ENCODE measurements at places on chromosomes 6 and 20.

GRCh38 chr6:130927305-130927704, 100.1 kb downstream of the SMLR1 start:
- no peak for DNase-seq

DNA sequence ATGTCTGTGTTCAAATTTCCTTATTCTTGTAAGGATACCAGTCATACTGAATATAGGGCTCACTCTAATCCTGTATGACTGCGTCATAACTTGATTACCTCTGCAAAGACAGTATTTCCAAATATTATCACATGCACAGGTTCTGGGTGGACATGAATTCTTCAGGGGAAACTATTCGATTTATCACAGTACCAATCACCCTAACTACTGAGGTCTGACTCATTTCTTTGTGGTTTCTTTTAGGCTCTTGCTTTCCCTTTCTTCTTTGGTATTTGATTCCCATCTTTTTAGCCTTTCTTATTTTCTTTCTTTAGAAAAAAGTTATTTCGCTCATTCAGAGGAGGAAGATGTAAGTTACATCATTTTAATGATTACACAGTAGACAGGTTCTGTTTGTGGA, 40.3 kb upstream of the TBX18 start:
- no peak for DNase-seq

DNA sequence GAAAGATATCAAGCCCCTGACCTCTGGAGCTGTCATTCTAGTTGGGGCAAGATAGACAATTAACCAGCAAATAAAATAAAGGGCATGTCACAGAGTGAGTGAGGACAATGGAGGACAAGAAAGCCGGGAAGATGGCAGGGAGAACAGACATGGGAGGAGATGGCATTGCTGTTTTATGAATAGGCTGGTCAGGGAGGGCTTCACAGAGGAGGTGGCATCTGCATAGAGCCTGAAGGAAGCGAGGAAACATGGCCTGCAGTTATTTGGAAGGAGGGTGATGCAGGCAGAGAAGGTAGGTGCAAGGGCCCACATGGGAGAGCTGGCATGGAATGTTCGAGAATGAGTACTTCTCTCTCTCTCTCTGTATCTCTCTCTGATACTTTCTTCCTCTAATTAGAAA, 63.7 kb downstream of the EFCAB8 start:
- no peak for DNase-seq

DNA sequence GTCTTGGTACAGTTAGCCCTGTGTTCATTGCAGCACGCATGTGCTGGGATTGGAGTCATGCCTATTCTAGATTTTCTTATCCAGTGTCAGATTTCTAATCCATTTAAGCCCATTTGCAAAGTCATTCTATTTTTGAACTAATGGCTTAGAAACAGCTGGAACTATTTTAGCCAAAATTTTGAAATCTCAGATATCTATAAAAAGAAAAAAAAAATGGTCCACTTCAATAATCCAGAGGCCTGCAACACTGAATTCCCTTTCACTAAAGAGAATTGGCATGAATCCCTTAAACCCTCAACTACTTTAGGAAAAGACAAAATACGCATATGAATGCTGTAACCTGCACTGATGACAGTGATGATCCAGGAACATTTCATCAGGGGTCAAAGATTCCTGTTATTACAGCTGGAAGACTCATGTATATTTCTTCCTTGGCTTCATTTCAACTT, 1.5 kb downstream of the COL21A1 start:
- no peak for DNase-seq

GRCh38 chr20:60962367-60963045, 289.6 kb upstream of the CDH4 start:
- no peak for DNase-seq

GRCh38 chr20:47816487-47817451, 31.5 kb upstream of the SULF2 start:
- DNase-seq, result no peak

DNA sequence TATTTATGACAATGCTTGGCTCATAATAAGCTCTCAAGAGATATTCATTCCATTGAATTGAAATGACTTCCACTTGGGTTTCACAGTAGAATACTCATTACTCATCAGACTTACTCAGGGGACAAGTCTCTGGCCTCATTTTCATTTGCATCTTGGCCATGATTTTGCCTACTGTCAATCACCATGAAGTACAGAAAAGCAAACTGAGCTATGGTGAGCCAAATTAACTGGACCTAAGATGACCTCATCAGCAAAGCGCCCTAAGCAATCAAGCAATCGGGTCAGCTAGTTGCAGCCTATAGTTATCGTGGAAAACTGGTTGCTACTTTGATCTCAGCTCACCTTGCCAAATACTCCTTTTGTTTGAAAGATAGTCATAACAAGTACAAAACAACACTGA, 494.7 kb upstream of the SLC35B3 start:
- no peak for DNase-seq

GRCh38 chr6:35804996-35805736, at the start of gene LHFPL5:
LHFPL5 (plus strand) TSS chr6:35805352; CDS start chr6:35805671, 319 bp downstream.
- no peak for DNase-seq

GRCh38 chr20:18331694-18332093, 43.4 kb downstream of the ZNF133 start:
- no peak for DNase-seq

GRCh38 chr6:131061041-131061750, 1.8 kb downstream of the EPB41L2 start:
- no peak for DNase-seq

DNA sequence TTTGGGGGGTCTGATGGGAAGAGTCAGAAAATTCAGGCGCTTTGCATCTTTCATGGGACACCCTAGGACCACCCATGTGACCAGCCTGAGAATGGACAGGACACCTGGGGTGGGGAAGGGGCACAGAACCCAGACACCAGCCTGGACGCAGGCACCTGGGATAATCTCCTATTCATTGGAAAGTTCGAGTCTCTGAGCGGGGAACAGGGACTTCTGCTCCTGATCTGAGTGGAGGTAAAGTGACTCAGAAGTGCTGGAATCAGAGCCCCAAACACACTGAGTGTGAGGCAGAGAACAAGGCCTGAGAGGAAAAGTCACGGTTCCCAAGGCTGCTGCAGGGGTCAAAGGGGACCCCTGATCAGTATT, 1.4 kb downstream of the HLA-B start:
- no peak for DNase-seq

DNA sequence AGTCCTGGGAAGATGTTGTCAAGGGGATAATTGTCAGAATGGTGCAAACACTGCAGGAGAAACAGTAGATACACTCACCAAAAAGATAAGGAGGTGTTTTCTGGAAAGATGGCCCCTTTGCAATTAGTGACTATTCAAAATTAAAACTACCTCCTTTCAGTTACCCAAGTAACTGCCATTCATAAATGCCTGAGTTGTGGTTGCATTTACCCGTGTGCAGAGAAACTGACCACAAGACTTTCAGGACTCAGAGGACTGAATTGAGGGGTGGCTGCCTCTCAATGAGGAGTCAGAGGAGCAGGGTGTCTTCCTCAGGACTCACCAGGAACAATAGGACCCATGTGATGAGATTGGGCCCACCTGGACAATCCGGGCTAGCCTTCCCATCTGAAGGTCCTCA, 39.0 kb downstream of the GCM1 start:
- no peak for DNase-seq

- DNase-seq, result no peak
Observed at GRCh38 chr6:89111933-89112332, 5.9 kb downstream of the SRSF12 start.

- DNase-seq, result no peak
Observed at GRCh38 chr6:21933351-21933750, 339.8 kb downstream of the SOX4 start.

GRCh38 chr6:15285682-15286294, 39.9 kb downstream of the JARID2 start:
- no peak for DNase-seq

GRCh38 chr20:4160761-4161305, 145.5 kb upstream of the RNF24 start:
- DNase-seq, result no peak

- DNase-seq, result no peak
Observed at GRCh38 chr6:36836111-36837021, 2.9 kb downstream of the CPNE5 start.

DNA sequence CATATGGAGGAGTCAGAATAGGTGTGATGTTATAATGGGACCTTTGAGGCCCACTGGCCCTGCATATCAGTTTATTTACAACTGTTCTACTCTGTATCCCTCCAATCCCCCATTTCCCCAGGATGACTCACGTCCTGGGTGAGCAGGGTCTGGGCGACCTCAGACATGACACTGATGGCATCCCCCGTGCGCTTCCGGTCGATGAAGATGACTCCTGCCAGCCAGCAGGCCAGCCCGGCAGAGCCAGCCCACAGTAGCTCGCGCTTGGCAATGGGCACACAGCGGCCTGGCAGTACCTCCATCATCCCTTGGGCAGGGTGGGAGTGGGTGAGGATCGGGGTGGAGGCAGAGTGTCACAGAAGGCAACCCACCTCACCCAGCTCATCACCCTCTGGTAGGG, 5.6 kb downstream of the AGPAT1 start:
- no peak for DNase-seq

GRCh38 chr6:80623066-80623815, 516.8 kb downstream of the BCKDHB start:
- DNase-seq, result no peak

- no peak for DNase-seq
Observed at GRCh38 chr6:89386917-89387491, 25.1 kb downstream of the RRAGD start.

GRCh38 chr6:130836055-130836640, 8.9 kb downstream of the SMLR1 start:
- DNase-seq, result no peak

DNA sequence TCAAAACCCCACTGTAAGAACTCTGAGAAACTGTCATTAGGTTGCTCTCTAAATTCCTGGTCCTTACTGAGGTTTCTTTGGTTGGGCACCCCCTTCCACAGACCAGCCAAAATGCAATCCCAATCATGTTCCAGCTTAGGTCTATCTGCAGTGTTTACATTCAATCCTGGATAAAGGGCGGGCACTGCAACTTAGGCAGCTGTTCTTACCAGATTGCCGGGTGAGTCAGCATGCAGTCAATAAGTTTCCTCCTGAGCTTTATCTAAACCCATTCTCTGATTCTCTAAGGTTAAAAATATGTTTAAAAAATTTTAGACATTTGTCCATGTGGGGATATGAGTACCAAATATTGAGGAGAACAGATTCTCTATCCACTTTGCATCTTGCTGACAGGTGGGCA, 197.8 kb downstream of the HAO1 start:
- DNase-seq, result no peak
